ENCODE measurements at places on chromosomes 16 and 17.

- DNase-seq = no peak
Measured at GRCh38 chr17:12536472-12536871, 129.2 kb upstream of the MYOCD start.

DNA sequence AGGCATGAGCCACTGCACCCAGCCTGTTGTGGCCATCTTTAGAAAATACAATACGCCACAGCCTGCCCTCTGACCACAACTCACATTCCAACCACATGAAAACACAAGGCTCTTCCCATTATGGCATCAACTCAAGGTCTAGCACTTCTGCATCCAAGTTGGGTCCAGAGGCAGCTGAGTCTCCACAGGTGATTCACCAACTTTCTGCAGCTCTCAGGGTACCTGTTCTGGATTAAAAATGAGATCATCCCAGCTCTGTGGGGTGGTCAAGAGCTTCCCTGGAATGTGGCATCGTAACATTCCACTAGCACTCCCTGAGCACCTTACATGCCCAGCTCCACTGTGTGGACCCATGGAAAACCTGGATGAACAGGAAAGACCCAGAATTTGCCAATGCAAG lies 9.9 kb upstream of the GUCY2D start:
- no peak for DNase-seq

DNA sequence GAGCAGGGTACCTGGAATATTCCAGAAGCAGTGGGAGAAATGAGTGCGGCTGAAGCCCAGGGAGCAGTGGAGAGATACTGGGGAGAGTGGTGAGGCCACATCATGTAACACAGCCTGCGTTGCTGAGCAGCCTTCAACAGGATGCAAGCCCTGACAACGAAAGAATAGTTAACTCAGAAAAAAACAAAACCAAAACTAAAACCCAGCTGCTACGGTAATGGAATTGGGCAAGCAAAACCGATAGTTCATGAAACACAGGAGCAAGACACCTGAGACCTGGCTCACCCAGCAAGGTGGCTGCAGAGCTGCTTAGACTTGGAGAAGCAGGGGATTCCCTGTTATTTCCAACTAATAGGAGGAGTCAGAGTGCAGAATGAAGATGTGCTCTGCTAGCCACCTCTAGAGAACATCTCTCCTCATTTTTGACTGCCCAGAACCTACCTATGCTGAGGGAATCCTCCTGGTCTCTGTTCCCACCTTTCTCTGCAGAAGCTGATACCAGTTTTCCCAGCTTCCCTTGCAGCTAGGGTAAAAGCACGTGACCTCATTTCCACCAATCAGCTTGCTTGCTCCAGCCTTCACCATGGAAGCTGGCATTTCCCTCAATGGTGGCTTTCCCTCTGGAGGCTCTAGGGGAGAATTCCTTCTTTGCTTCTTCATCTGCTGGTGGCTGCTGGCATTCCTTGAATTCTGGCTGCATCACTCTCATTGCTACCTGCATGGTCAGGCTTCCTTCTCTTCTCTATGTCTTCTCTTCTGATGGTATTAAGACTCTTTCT lies 59.4 kb upstream of the XYLT1 start:
- peak; percentile 3 for DNase-seq

DNA sequence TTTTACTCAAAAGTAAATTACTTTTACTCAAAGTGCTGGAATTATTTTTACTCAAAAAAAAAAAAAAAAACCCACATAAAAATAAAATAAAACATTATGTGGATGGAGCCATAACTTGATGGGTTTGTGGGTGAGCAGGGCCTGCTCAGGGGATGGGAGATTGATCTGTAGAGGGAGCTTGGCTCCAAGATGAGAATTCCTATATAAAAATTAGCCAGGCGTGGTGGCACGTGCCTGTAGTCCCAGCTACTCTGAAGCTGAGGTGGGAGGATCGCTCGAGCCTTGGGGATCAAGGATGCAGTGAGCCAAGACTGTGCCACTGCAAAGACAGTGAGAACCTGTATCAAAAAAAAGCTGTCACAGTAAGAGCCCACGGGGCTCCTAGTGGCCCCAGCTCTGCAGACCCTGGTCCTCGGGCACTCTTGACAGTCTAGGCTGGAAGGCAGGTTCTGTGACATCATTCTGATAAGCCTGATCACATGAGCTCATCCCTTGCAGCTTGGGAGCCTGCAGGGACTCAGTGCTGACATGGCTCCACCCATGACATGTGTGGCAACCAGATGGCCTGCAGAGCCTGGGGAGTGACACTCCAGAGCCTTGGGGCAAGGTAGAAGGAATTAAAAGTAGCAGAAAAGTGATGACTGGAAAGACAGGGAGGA lies 42.5 kb downstream of the ST3GAL2 start:
- no peak for DNase-seq

Data from activated T-cell treated with anti-CD3 and anti-CD28 coated beads for 24 hours (primary cell).